Activated effector memory CD4-positive, alpha-beta T cell treated with anti-CD3 and anti-CD28 coated beads, Interleukin-2, amount 50 U/mL, for 16 hours (primary cell): ENCODE measurements at places on chromosomes 1 and 21.

- DNase-seq, result no peak
These were observed 10.2 kb upstream of the SH2D5 start for GRCh38 chr1:20742671-20743070.

- DNase-seq, result no peak
These were observed 63.0 kb downstream of the DISP3 start for GRCh38 chr1:11541956-11542355.

GRCh38 chr21:45292399-45293219, 4.9 kb upstream of the POFUT2 start:
- DNase-seq, result peak; percentile 89

DNA sequence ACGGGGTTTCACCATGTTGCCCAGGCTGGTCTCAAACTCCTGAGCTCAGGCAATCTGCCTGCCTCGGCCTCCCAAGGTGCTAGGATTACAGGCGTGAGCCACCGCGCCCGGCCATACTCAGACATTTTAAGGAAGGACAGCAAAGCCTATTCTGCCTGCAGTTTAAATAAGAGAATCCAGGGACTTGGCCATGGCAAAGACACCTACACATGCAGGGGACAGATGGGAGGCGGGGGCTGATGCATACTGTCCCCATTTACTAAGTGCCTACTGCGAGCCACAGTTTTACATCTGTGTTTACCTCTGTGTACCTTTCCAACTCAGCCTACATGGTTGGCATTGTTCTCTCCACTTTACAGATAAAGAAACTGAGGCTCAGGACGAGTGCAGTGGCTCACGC, 25.4 kb downstream of the LDLRAD2 start:
- DNase-seq, result no peak

DNA sequence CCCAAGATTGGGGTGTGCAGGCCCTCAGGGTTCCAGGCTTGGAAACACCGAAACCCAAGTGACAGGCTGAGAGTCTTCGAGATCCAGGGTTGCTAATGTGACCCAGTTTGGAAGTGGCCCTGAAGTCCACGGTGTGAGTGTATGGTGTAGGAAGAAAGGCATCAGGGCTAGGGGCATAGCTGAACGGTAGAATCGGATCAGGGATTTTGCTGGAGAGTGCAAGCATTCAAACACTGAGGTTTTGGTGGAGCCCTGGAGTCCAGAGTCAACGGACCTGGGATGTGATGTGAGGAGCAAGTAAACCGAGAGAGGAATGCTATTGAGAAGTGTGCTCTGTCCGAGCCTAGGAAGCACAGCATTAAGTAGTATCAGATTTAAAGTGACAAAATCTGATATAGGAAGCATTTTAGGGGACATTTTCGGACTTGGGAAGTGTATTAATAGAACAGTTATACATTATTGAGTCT, 958 bp downstream of the NFYC start:
- no peak for DNase-seq

DNA sequence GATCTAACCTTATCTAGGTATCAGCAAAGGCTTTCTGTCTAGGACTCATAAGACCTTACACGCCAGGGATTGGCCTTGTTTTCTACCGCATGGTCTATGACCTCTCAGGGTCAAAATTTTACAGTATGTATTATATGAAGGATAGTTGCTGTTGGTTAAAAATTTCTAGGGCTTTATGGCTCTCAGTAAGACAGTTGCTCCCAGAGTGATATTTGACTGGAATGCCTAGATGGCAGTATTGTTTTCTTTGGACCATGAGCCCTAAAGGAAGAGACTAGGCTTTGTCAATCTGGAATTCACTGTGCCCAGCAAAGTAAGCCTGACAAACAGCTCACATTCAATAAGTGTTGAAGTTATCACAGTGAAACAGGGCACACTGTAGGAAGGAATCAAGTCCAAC, 37.6 kb downstream of the C1orf87 start:
- no peak for DNase-seq

GRCh38 chr1:64701886-64702285, 43.0 kb upstream of the RAVER2 start:
- no peak for DNase-seq

DNA sequence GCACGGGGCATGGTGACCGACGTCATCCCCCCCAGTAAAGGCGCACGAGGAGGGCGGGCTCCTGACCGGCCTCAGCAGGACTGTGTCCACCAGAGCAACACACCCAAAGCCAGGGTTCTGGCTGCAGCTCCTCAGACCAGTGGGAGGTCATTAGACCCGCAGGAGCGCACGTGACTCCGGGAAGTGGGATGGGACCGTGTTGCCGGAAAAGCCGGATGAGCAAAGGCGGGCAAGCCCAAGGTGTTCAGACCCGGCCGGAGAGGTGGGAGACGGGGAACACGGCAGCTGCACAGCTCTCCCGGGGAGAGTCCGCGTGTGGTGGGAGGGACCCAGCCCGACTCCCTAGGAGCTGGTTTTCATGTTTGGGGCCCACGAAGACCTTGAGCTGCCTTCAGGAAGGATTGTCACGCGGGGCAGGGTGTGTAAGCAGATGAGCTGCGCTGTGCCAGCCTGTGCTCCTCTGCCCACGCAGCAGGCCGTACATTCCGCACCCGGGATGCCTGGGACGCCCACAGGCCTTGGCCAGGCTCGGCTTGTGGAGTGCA, 20.6 kb upstream of the TRAPPC10 start:
- no peak for DNase-seq
